ENCODE measurements at places on chromosomes 13 and 19. TPM values are rescaled to one million over a fixed set of nuclear protein-coding genes. Genes with fewer than 3 reads are reported as not detected.

DNA sequence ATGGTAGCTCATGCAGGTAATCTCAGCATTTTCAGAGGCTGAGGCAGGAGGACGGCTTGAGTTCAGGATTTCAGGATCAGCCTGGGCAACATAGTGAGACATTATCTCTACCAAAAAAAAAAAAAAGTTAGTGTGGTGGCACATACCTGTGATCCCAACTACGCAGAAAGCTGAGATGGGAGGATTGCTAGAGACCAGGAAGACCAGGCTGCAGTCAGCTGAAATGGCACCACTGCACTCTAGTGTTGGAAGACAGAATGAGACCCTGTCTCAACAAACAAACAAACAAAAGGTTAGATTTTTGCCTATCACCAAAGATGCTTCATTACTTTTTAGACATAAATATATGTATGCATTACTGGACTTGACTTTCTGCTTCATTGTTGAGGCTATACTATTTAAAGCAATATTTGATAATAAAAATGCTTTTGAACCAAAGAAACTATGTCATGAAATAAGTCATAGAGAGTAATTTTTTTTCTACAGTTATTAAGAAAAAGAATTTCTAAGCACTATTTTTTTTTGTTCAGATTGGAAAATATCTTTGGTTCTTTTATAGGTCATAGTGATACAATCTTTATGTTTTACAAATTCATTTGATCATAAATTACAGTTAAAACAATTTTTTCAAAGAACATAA lies 1180.1 kb upstream of the ATXN8OS start:
- DNase-seq, result no peak

GRCh38 chr13:52419080-52419479 lies 13.1 kb upstream of the THSD1 start:
- no peak for DNase-seq

GRCh38 chr13:23667750-23668149 lies 97.5 kb downstream of the TNFRSF19 start:
- no peak for DNase-seq

- no peak for DNase-seq
Measured at GRCh38 chr19:29665826-29666577, 741 bp downstream of the PLEKHF1 start.

- DNase-seq, result no peak
Measured at GRCh38 chr13:114230117-114230516, 4.6 kb upstream of the CDC16 start.

GRCh38 chr19:1309977-1310852 lies 24.5 kb downstream of the EFNA2 start:
- DNase-seq, result no peak

GRCh38 chr19:40279761-40280607 lies 5.2 kb downstream of the AKT2 start:
- DNase-seq, result no peak

- no peak for DNase-seq
Measured at GRCh38 chr13:113407103-113407530, 43.2 kb upstream of the GRTP1 start.

- no peak for DNase-seq
Measured at GRCh38 chr13:30895773-30896172, 10.3 kb upstream of the MEDAG start.

DNA sequence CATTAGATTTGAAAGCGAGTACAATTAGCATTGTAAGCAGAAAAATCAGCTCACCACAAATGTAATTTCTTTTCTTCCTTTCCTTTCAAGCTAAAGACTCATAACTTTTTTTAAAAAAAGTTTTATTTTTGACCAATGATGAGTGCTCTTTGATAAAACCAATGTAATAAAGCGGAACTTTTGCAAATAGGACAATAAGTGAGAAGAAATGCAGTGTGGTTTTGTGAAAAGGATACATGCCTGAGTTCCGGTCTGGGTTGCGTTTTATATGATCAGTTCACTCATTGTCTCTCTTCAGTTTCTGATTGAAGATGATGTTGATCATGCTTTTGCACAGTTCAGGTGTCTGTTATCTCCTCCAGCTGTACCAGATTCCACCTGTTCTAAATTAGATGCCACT lies 274.4 kb downstream of the KLF12 start:
- no peak for DNase-seq

DNA sequence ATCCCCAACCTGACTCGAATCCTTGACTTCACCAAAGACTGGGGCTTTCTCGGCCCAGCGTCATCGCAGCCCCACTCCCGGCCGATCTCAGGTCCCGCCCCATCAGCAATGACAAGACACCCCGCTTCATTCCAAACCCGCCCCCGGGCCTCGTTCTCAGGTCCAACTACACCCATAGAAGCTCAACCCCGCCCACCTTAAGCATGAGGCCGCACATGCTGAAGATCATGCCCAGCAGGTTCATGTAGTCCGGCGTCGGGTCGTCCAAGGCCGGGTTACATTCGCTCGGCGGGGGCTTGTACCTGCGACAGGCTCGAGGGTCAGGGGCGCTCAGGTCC lies 2.3 kb downstream of the WDR83 start:
- DNase-seq, result peak; percentile 93

DNA sequence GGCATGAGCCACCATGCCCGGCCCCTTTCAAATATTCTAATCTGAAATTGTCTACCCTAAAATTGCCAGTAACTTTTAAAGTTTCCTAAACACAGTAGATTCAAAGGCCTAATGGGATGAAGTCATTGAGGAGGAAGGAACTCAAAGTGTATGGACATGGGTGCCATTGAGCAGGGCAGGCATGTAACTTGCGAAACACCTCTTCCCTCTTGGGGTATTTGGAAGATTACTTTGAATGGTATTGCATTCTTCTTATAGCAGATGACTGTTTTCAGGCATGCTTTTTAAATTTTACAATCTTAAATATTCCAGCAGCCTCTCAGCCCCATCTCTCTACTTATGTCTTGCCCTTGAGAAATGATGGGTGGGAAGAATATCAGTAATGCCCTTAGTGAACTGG lies 21.0 kb downstream of the TM9SF2 start:
- no peak for DNase-seq

DNA sequence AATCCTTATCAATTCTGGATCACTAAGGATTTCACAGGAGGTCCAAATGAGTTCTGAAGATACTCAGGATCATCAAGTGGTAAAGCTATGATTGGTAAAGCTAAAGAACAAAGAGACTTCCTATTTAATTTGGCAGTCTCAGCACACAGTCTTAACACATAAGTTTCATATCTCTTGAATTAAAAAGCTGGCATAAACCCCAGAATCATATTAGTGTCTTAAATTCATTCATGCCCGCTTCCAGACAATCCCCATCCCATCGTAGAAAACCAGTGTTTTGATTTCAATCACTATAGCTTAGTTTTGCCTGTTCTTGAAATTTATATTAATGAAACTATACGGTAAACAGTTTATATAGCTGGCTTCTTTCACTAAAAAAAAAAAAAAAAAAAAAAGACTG lies 278.7 kb downstream of the DIAPH3 start:
- no peak for DNase-seq

- DNase-seq, result no peak
Measured at GRCh38 chr19:31875591-31875990, 469.8 kb upstream of the ZNF507 start.

DNA sequence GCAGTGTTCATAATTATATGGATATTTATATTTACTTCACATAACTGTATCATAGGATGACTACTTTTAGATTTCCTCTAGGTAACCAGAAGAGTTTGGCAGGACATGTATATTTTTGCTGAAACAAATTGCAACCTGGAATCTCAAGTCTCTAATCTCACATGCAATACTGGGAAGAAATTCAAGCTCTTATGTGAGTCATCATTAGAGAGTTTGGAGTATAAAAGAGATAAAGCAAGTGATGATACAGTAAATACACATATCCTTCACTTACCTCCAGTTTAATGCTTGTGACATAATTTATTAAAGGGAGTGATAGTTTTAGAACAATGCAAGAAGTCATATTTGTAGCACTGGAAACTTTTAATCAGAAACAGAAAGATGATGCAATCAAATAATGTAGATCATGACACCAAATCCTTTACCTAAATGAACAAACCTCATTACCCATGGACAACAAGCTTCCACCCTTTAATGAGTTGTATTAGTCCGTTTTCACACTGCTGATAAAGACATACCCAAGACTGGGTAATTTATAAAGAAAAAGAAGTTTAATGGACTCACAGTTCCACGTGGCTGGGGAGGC lies 15.8 kb upstream of the OR7A17 start:
- no peak for DNase-seq

DNA sequence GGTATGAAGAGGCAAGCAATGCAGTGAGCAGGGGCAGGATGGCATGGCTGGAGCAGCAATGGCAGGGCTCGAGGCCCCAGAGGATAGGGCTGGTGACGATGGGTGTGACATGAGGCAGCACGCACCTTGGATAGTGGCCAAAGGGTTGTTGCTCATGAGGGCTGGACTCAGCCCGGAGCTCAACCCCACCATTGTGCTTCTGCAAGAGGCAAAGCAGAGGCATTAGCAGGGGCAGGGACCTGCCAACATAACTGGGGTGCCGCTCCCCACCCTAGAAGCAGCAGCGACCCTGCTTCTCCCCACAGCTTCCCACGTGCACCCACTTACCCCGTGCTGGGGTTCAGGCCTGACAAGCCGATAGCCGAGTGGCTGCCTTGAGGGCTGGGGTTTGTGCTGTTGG lies 15.8 kb downstream of the ZNF574 start:
- DNase-seq, result no peak

DNA sequence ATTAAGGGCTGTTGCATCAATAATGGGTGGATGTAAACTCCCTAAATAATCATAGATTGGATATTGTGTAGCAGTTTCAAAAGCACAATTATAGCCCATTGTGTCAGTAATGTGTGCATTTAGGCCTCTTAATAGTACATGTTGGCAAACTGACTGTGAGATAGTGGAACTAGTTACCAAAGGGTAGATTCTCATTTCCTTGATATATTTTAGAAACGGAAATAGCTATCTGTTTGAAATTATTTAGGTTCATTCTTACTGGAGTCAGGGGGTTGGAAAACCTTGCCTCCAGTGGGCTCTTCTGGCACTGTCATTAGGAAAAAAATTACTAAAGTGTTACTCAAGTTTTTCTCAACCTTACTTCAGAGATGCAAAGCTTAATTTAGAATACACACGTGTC lies 1074.9 kb downstream of the PCDH17 start:
- DNase-seq, result no peak

DNA sequence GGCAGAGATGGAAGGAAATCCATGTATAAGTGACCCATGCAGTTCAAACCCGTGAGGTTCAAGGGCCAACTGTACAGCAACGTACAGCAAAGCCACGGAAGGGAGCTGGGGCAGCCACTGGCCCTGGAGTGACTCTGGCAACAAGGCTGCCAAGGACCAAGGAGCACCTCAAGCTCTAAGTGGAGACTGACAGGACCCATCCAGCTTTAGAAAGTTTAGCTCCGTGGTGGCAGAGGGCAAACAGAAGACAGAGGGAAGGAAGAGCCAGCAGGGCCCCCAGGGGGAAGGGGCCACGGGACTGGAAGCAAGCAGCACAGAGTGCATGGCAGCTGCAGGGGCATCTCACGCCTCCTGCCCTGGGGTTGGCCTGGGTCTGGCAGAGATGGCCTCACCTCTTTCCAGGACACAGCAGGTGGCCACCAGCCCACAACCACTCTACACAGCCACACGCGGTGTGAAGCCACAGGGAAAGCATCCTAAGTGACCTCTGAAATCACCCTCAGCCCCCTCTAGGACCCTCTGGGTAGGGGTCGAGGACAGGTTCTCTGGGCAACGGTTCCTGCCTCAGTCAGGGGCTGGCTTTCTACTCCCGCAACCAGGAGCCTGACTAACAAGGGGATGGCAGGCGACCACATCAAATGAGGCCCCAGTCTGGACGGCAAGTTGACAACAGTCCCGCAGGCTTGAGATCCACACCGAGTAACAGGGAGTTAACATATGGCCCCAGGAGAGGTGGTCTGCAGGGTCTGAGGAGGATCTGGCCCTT lies 3.8 kb downstream of the MIER2 start:
- no peak for DNase-seq

DNA sequence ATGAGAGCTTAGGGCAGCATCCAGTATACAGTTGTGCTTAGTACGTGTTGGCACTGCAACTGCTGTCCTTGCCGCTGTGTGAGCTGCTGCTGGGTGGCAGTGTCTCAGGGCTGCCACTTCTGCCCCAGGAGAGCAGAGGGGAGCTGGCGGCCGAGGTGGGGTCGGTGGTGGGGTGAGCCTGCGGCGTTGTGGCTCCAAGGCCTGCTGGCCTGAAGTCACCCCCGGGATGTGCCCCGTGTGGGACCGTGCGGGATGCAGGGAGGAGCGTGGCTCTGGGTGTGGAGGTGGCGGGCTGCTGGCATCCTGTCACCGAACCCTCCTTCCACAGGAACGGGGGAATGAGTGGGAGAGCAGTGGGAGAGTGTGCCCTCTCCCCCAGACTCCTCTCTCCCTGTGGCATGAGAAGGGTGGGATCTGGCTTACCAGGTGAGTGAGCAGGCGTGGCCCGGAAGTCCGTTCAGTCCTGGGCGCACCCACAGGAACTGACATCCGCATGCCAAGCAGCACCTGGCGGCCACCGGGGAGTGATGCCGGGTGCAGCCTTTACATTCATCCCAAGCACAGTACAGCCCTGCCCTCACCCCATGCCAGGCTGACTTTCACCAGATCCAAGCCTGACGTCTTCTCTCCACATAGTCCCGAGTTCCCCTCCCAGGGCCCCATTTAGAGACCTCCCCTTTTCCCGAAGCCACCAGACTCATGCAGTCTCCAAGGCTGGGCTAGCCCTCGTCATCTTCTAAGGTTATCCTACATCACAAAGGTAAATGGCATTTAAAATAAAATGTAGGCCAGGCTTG lies 26.6 kb downstream of the MCF2L start:
- no peak for DNase-seq

- DNase-seq, result no peak
Measured at GRCh38 chr13:107284173-107284572, 716.2 kb upstream of the ARGLU1 start.

DNA sequence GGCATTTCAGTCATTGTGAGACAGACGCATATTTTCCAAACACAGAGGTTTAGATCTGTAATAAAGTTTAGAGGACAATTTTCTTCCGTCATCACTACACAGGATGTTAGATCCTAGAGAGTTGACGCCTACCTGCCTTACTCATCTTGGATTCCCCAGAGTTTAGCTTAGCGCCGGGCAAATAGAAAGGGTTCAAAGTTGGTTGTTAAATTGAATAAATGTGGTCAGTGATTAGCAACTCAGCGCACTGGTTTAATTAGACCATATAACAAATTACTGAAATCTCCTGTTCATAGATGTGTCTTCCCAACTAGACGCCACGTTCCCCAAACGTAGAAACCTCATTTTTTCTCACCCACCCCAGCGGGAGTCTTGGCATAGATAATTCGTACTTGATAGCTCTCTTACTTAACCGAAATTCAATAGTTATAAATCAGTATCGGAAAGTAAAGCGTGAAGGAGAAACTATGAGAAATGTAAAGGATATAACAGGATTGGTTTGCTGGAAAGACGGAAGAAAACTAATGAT lies 726 bp upstream of the UFM1 start:
- no peak for DNase-seq

- no peak for DNase-seq
Measured at GRCh38 chr13:107258599-107259187, 690.8 kb upstream of the ARGLU1 start.

GRCh38 chr13:39685652-39686051 lies 30.2 kb downstream of the COG6 start:
- no peak for DNase-seq

Gene CPT1C
- 6.6 TPM for total RNA-seq

Gene PEAK3
- total RNA-seq, result 2.3 TPM

Gene SCEL
- 0.13 TPM for total RNA-seq

Gene ANGPTL8
- 2.0 TPM for total RNA-seq

Gene ATG4D
- total RNA-seq, result 24.5 TPM
